IMR-90 (cell line): ENCODE measurements at places on chromosomes 12 and 14. TPM values are rescaled to one million over a fixed set of nuclear protein-coding genes. Genes with fewer than 3 reads are reported as not detected.

The GPR135 gene
- 1.3 and 1.7 TPM in 2 replicates for total RNA-seq

The HAL gene
- total RNA-seq, result under 0.01 and 0.56 TPM in 2 replicates

The WNT1 gene
- total RNA-seq, result not detected in 2 replicates

The SERPINA5 gene
- not detected in 2 replicates for total RNA-seq

The MSI1 gene
- total RNA-seq, result not detected in 2 replicates

The ESR2 gene
- total RNA-seq, result under 0.01 TPM in 2 replicates

The ACSM4 gene
- total RNA-seq, result not detected in 2 replicates
